ENCODE measurements at places on chromosomes 7 and 10.

DNA sequence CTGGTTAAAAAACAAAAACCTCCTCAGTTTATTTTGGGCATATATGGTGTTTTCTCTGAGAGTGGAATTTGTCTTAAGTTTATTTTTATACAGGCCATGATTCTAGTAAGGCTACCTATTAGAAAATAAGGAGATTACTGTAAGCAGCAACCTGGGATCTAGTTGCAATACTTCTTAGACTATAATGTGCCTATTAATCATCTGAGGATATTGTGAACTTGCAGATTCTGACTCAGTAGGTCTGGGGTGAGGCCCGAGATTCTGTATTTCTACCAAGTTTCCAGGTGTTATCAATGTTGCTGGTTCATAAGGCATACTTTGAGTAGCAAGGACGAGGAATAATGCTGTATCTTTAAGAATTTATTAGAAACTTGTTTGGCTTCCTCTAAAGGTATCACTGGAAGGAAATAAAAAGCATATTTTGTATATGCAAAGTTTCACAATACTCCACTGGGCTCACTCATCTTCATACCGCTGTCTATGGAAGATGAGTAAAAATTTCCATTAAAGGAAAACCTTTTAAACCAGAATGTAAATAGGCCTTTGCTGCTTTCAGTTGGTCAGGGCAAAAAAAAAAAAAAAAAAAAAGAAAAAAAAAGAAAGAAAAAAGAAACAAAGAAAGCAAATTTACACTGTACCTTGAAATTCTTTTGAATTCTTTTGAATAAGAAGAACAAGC lies 105.8 kb downstream of the BMPER start:
- no peak for DNase-seq

GRCh38 chr10:20737107-20737506 lies 160.0 kb downstream of the NEBL start:
- no peak for DNase-seq

- no peak for DNase-seq
Measured at GRCh38 chr10:69884686-69885085, 83.0 kb downstream of the COL13A1 start.

- no peak for DNase-seq
Measured at GRCh38 chr10:121313119-121313875, 284.9 kb downstream of the FGFR2 start.

- DNase-seq, result no peak
Measured at GRCh38 chr7:95867309-95867708, 95.0 kb downstream of the DYNC1I1 start.
